Tibial nerve (tissue), 4 donors: ENCODE measurements at places on chromosomes 5 and 9. TPM values are rescaled to one million over a fixed set of nuclear protein-coding genes. Genes with fewer than 3 reads are reported as not detected.
A peak's percentile ranks its signal among the peaks of the same experiment; 100 is the strongest.

Gene SAPCD2
- total RNA-seq = 0.22 TPM

Gene SLC28A3
- total RNA-seq = 0.44 TPM

Gene FCN2
- total RNA-seq = 1.9 TPM

Gene RMRP
- total RNA-seq = 1,964 TPM

Gene RNF180
- 10.5 TPM for total RNA-seq

Gene CCDC183
- total RNA-seq = 3.5 TPM

Gene FLT4
- total RNA-seq = 23.9 TPM

GRCh38 chr5:81856948-81857928 lies 106.3 kb upstream of the SSBP2 start:
- DNase-seq = peak; percentile 52

DNA sequence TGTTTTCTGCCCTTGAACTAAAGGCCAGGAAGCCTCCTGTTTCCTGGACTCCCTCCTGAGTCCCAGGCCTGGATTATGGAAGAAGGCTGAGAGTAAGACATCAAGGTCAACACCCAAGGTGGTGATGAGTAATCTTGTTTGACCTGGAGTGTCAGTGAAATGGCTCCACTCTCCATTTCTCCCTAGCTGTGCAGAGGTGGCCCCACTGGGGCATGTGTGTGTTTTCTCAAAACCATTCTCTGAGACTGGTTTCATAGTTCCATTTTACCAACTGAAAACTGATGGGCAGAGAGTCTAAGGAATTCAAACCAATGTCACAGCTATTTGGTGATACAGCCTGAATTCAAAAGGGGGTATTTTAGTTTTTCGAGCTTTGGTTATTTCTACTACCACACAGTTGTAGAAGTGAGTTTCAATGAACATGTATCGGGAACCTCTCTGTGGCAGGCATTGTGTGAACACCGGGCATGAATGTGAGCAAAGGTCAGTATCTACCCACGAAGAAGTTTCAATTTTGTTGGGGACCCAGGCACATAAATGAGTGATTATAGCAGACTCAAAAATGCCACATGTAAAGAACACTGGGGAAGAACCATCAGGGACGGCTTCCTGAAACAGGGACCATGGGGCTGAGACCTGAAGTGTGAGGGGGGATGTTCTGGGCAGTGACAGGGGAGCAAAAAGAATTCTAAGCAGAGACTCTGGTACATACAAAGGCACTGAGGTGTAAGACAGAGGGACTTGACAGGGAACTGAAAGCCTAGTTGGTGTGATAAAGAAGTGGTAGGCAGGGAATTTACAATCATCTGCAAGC lies 269.6 kb upstream of the KLF4 start:
- no peak for DNase-seq

GRCh38 chr9:19101203-19101602 lies 1.5 kb downstream of the HAUS6 start:
- no peak for DNase-seq

GRCh38 chr5:133936651-133937015 lies 31.8 kb downstream of the C5orf15 start:
- DNase-seq = no peak

DNA sequence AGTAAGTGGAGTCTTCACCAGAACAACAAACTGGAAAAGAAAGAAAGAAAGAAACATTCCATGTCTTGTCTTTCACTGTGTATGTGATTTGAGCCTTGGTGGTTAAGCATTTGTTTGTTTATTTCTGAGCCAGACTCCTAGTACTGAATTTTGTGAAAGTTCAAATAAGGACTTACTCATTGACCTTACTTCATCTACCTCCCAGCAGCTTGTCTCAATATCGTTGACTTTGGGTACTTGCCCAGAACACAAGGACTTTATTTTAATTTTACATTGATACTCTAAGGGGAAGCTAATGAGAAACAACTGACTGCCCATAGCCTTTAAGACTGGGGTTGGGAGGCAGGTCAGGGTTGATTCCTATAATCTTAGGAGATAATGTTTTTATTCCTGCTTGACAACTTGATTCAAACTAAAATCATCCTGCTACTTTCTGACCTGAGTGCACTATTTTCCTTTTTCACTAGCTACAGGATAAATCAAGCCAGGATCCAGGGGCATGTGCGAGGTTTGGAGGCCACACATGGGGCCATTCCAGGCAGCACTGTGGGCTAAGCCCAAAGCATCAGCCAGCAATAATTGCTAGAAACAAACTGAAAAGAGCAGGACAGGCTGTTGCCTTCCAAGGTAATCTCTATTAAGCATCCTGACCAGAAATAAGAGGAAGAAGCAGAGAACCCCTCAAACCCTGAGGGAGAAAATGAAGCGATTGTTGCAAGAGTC lies 138.9 kb upstream of the RUSC2 start:
- no peak for DNase-seq

DNA sequence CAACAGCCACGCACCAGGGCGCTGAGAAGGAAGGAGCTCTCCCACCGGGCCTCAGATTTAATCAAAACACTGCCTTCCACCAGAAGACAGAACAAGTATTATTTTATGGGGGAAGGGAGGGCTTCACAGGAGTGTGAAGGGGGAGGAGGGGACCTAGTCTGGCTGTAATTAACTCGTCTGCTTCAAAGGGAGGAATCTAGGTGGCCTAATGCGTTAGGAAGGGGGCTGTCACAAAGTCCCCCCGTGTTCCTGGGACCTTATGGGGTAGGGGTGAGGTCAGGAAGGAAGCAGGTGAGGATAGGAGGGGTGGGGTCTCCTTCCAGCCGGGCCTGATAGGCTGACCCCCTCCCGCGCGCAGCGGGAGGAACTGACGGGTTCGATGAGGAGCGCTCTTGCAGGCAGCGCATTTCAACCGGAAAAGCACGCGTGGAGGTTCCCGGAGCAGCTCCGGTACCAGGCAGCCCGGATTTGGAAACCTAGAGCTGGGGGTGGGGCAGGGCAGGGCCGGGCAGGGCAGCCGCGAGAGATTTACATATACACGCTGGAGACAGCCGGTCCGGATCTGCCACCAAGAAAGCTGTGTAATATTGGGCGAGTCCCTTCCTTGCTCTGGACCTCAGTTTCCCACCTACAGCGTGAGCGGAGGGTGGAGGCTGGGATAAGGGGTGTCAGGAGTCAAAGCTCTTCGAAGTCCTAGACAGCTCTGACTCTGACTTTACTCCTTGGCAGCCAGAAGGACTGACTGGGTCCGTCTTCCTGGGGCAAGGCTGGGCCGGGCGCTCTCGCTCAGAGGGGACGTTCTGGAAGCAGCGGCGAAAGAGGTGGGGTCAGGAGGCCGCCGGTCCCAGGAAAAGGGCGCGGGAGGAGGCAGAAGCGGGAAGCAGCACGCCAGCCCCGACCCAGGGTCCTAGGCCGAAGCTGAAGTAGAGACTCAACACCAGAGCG lies 1.8 kb downstream of the SHB start:
- DNase-seq = no peak

- no peak for DNase-seq
These were observed 263.0 kb downstream of the PDZD2 start for GRCh38 chr5:31901807-31902530.

GRCh38 chr5:150327139-150327538 lies 24.4 kb upstream of the ARSI start:
- DNase-seq = no peak

- DNase-seq = no peak
These were observed 265.8 kb upstream of the TRPC7 start for GRCh38 chr5:136631186-136631585.

- DNase-seq = no peak
These were observed 737 bp downstream of the NANS start for GRCh38 chr9:98057138-98057799.

DNA sequence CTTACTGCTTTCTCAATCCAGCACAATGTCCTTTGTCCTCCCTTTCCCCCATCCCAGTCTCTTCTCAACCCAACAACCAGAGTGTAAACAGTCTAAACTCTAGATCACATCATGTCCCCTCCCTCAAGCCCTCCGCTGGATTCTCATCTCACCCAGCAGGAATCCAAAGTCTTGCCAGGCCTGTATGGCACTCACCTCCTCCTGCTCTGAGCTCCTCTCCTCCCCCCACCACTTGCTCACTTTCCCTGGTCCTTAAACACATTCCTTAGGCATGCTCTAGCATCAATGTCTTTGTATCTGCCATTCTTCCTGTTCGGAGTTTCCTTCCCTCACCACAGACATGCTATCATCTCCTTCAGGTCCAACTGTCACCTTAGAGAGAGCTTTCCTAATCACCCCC lies 78.8 kb downstream of the NIPSNAP3B start:
- no peak for DNase-seq

DNA sequence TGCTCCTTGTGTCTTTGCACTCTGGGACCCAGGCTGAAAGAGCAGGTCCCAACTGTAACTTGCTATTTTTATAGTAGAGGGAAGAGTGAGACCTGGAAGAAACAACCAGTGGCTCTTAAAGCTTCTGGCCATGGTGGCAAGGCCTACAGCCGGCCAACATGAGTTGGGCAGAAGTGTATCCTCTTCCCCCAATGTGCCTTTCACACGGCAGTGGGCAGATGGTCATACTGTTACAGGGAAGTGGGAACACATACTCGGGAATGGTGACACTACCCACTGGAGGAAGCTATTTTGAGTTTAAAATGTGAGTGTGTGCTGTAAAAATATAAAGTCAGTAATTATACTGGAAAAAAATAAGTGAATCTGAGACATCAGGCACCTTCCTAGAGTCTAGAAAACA lies 116.0 kb downstream of the MVB12B start:
- DNase-seq = no peak

- DNase-seq = peak; percentile 8
These were observed 9.3 kb upstream of the COL5A1 start for GRCh38 chr9:134632329-134632728.

DNA sequence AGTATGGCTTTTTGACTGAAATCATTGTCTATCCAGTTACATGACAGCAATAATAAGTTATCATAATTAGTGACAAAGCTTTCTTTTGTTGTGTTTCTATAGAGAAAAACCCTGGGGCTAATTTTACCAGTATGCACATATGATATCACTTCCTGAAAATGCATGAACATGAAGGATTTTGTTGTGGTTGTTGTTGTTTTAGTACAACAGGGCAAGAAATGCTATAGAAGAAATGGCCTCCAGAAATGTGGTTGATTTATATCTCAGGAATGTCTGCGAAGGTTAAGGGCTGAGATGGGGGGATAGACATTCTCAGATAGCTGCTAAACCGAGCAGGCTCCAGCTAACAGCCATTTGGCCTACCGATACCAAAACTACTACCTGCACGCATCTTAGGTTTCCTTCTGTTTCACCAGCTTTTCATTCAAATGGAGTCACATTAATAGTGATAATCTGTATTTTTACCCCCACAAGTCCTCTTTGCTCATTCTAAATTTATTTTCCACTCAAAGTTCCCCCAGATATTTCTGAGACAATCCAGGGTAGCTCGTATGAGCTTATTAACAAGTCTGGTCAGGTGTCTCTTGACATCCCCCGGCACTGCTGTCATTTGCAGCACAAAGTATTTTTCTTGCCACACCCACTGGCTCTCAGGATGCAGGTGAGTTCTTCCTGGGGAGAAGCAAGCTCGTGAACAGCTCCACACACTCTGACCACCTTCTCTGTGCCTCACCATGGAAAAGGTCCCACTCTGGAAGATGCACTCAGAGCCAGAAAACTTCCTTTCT lies 232.4 kb upstream of the GAS1 start:
- no peak for DNase-seq

DNA sequence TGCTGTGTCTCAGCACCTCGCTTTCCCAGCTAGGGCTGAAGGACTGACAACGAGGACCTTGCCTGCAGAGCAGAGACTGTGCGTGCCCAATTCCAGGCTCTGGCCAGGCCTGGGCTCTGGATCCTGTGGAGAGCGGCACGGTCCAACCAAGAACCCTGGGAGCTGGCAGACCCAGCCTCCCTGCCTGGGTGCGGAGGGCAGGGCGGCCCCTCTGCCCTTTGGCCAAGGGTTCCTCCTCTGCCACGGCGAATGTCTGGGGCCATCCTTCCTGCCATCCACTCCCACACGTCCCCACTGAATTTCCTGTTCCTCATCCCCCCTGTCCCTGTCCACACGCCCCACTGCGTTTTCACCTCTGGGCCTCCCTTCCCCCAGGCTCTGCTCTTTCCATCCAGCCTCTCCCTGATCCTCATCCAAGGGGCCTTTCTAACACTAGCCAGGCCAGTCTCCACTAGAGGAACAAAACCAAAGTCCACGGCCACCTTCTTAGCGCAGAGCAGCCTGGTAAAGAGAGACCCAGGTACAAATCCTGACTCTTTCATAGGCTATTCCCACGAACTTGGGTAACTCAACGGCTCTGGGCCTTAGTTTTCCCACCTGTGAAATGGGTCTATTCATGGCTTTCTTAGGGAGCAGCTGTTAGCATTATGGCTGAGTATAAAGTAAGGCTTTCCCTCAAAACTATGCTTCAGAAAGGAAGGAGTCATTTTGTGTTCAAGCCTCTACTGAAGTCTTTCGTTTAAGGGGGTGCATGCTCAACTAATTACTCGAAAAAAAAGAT lies 95.5 kb upstream of the PHYKPL start:
- DNase-seq = no peak

DNA sequence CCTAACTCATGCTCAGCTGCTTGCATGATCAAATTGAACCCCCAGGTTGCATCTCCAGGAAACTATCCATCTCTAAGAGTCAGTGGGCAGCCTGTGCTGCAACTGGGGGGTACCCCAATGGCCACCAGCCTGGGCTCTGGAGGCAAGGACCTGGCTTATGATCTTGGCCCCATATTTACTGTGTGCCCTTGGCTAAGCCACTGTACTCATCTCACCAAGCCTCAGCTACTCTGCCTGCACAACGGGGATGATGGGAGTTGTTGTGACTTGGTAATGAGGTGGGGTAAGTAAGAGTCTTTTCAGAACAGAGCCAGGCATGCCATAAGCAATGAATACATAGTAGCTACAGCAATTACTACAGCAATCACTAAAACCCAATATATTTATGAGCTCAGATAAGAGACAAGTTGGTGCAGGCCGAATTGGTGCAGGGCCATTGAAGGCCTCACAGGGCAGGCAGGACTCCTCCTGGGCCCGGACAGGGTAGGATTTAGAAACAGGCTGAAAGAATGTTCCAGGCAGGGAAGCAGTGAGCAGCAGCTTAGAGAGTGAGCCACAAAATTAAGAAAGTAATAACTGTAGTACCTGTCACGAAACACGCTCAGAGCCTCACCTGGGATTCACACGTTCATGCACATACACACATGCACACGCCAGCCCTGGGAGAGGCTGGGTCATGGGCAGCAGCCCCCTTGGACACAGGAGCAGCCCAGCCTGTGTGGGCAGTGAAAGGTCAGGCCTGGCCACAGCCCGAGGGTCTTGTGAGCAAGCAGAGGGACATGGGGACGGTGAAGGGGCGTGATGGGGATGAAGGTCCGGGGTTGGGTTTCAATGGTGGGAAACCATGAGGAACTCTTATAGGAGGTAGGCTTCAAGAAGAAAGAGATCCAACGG lies 74.1 kb downstream of the PAX5 start:
- no peak for DNase-seq

- DNase-seq = no peak
These were observed 92.1 kb upstream of the FSD1L start for GRCh38 chr9:105355781-105356180.

DNA sequence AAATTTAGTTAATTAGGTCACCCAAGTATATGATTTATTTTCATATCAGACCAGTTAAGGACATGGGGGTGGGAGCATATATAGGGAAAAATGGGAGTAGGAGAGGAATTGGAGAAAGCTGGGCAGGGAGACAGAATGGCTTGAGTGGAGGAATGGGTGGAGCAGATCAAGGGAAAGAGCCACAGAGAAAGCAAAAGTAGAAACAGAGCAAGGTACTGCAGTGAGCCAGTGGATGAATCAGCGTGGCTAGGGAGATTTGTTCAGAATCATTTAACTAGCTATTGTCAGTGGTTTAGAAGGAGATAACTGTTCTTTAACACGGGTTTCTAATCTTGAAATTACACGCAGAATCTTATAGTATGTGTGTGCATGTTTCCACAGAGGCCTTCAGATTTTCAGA lies 37.4 kb downstream of the SNX24 start:
- DNase-seq = no peak

- DNase-seq = no peak
These were observed 250.9 kb downstream of the TMEM232 start for GRCh38 chr5:110475529-110475928.
